ENCODE measurements at places on chromosomes 3 and 15.

GRCh38 chr3:65368866-65369265, 669.9 kb downstream of the MAGI1 start:
- DNase-seq = no peak

DNA sequence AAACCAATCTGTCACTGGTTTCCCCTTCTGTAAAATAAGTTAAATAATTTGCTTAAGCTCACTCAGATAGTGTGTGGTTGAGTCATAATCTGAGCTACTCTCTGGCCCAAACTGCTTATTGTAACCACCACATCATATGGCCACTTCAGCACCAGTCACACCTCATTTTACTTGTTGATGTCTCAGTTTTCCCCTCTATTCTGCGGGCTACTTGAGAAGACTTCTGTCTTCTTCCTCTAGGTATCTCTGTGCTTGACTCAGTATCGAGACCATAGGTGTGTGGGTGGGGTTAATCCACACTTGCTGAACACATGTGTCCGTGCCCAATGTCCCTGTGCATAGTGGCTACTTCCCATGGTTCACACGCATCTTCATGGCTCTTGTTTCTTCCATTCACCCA, 32.9 kb downstream of the CRYGS start:
- DNase-seq = no peak

GRCh38 chr3:160531311-160531710, 34.1 kb downstream of the KPNA4 start:
- DNase-seq = no peak

DNA sequence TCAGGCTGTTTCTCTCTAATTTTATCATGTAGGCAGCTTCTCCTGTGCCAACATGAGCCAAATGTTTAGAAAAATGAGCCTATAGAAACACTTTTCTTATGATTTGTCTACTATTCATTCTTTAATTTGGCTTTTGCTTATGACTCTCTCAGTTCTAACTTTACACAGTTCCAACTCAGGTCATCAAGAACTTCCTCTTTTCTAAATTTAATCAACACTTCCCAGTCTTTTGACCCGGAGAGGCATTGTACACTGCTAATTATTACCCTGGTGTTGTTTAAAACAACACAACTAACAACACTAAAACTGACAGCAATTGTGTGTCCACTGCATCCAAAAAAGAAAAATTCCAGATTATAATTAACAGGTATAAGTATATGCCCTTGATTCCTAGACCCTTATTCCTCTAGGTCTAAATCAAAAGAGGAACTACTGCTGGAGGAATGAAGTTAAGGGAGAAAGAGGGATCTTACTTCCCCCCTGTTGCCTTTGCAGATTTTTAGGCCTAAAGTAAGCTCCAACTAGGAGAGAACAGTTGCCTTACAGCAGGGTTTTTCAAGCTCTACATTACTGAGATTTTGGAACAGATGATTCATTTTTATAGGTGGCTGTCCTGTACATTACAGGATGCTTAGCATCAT, 332.2 kb upstream of the GOLIM4 start:
- DNase-seq = no peak

- peak; percentile 13 for DNase-seq
Measured at GRCh38 chr3:63910891-63911290, 1.3 kb downstream of the SCAANT1 start.

- no peak for DNase-seq
Measured at GRCh38 chr3:73513260-73513659, 111.5 kb downstream of the PDZRN3 start.
